NCI-H510A treated with DMSO at 0.1 percent for 48 hours (cell line): ENCODE measurements at places on chromosomes 4 and X.

GRCh38 chr4:138952411-138952810, 63.2 kb upstream of the NOCT start:
- no peak for DNase-seq

- DNase-seq: no peak
These were observed 24.5 kb downstream of the HCCS start for GRCh38 chrX:11135564-11136185.

- no peak for DNase-seq
These were observed 65.7 kb upstream of the ALG13 start for GRCh38 chrX:111615227-111615626.

- no peak for DNase-seq
These were observed 2.8 kb upstream of the TLR8 start for GRCh38 chrX:12903646-12904045.
